ENCODE measurements at places on chromosomes 3 and 15. TPM values are rescaled to one million over a fixed set of nuclear protein-coding genes. Genes with fewer than 3 reads are reported as not detected.
A peak's percentile ranks its signal among the peaks of the same experiment; 100 is the strongest.

DNA sequence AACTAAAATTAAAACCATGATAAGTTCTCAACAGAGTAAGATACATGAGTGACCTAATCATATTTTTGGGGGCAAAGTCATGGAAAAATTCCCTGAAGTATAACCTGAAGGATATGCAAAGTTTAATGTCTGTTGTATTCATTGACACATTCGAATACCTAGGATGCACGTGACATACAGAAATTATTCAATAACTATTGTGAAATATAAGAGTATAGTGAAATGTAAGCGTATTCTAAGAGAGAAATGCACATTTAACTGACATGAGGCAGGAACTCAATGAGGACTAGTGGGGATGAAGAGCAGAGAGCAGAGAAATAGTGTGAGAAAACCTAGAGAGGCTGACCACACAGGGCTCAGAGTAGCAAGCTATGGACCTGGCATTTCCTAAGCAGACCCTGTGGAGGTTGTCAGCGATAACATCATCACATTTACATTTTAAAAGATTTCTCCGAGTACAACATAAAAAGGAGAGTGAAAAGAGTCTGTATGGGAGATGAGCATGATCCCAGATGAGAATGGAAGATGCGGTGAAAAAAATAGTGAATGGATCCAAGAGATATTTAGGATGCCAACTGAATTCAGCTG, 588.8 kb downstream of the MAGI1 start:
- DNase-seq = no peak

- DNase-seq = no peak
Measured at GRCh38 chr3:119276680-119277079, 17.5 kb upstream of the ARHGAP31 start.

- DNase-seq = peak; percentile 68
Measured at GRCh38 chr15:98402486-98402885, 245.9 kb upstream of the IGF1R start.

DNA sequence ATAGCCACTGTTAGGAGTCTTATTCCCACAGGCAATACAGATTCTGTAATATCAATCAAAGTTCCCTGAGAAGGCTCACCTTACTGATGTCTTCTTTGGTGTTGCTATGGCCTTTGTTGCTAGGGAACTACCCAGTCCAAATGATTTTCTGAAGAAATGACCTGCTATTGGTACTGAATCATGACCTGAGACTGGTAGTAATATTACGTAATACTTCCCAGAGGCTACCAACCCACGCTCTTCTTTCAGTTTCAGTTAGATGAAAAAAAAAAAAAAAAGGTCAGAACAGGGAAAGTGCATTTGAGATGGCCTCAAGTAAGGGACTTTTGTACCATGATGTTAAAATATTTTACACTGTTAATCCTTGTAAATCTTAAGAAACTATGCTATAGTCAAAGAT, 1092.5 kb upstream of the EPHA6 start:
- DNase-seq = no peak

- DNase-seq = no peak
Measured at GRCh38 chr15:60328852-60329443, 68.8 kb downstream of the ANXA2 start.

DNA sequence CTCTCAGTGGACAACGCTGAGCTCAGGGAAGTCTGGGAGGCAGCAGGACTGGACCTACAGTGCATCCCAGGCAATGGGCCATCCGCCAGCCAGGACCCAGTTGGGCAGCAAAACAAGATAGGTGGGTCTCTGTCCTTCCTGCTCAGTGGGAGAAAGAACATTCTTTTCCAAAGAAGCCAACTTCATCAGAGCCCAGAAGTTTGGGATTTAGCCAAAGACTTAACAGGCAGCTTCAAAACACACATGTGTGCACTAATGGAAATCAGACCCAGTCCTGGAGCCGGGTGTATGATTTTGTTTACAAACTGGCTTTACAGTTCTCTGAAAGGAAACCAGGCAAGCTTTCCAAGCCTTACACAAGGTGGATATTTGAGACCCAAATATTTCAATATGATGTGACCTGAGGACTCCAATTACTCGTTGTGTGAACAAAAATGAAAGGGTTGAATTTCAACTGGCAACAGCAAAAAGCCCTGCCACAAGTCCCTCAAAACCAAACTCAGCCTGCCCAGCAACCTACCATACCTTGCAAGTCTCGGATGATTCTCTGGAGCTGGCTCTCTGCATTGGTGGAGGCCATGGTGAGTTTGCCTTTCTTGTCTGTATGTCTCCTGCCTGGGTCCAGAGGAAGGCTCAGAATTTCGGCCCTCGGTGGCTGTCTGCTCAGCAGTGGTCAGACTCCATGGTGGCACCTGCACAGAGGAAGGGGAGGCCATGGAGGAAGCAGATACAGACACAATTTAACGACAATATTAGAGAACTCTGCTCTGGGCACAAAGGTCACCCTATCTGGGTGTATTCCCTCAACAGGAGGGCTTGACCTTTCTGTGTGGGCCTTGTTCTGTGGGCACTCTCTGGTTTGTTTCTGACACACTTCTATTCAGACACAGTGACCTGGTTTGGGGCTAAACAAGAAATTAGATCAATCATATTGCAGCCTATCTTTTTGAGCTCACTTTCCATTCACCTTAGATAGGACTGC, 11.0 kb downstream of the FYCO1 start:
- DNase-seq = no peak

- no peak for DNase-seq
Measured at GRCh38 chr3:108474581-108474980, 35.8 kb downstream of the MYH15 start.

DNA sequence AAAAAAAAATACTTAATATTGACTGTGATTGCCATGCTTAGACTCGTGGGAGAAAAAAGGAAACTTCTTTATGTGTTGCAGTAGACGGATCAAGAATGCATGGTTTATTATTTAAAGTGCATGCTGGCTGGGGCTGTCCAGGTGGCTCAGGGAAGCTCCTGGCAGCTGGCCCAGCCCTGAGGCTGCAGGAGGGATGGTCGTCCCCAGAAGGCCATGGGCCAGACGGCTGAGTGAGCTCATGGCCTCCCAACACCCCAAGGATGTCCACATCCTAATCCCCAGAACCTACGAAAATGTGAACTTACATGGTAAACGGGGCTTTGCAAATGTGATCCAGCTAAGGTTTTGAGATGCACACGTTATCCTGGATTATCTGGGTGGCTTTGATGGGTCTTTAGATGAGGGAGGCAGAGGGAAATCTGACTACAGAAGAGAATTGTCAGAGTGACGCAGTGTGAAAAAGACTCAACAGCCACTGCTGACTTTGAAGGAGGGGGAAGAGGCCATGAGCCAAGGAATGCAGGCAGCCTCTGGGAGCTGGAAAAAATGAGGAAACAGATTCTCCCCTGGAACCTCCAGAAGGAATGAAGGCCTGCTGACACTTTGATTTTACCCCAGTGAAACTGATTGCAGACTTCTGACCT, 29.8 kb downstream of the ADAMTS17 start:
- DNase-seq = no peak

DNA sequence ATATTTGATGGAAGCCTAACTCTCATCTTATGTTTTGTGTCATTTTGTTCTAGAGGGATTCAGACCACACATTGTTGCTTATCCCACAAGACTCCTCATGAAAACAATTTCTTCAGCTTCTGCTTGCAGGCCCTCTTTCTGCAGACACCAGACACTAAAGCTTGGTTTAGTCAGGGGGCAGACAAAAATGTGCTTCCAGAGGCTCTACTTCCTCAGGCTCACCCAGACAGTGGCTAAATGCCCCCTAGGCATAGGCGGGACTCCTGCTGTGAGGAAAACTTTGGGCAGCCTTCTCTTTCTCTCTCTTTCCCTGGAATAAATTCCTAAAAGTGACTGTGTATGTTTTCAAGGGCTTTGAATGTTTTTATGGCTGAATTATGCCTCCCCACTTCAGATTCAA, 435.4 kb upstream of the ATP11B start:
- no peak for DNase-seq

- DNase-seq = no peak
Measured at GRCh38 chr15:72161361-72162132, 36.0 kb downstream of the GRAMD2A start.

DNA sequence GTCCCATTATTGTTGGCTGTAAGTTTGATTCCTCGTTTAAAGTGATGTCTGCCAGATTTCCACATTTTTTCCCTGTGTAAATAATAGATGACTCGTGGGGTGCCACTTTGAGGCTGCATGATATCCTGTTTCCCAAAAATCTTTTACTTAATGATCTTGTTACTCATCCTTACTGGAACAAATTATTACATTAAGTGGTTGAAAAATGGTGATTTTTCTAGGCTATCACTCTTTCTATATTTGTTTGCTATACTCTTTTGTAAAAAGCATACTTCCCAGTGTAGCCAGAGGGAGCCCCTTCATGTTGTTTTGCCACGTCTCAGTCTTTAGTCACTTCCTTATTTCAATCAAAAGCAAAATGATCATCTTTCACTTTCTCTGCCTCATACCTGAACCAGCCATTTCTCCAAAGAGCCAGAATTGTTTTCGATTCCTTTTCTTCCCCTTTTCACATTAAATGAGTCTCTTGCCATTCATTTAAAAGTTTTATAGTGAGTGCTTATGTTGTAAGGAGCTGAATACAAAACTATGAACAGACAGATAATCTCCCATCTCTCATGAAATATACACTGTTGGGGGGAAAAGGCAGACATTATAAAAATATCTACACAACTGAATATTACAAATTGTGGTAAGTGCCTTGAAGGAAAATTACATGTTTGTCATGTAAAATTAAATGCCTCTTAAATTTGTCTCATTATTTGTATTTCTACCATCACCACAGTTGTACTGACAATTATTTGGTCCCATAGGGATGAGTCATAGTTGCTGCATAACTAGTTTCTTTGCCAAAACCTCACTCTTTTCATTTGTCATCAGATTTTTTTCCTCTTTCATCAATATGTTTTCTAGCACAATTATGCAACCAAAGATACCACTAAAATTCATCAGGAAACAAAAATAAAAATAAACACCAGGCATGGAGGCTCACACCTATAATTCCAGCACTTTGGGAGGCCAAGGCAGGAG, 41.5 kb downstream of the ADGRG7 start:
- DNase-seq = no peak

DNA sequence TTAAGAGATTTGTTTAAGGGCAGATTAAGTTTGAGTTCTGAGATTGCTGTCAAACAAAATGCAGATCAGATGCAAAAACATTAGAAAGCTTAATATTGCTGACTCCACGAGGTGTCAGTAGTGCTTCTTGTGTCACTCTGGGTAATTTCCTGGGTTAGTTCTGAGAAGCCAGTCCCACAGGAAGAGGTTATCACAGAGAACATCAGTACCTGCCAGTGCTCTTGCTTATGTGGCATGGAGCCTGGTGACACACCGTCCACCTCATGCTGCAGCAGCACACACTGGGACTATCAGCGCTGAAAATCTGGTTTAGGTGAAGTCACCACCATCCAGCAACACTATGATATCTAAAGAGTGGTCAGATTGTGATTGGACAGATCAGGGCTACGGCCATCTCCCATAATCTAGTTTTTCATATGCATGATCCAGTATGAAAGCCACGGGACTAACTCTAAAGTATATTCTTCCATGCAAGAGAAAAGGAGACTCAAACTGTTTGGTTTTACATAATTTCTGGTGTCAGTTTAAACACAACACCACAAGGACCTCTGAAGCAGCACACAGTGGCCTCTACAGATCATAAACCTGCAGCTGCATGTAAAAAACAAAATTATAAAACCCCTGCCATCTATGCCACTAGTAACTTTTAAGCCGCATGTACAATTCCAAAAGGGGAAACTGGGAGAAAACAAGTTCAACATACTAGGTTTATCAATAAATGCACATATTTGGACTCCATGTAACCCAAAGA, 36.1 kb upstream of the MYO5C start:
- DNase-seq = no peak

GRCh38 chr15:34722439-34722836, 32.4 kb downstream of the GJD2 start:
- no peak for DNase-seq

DNA sequence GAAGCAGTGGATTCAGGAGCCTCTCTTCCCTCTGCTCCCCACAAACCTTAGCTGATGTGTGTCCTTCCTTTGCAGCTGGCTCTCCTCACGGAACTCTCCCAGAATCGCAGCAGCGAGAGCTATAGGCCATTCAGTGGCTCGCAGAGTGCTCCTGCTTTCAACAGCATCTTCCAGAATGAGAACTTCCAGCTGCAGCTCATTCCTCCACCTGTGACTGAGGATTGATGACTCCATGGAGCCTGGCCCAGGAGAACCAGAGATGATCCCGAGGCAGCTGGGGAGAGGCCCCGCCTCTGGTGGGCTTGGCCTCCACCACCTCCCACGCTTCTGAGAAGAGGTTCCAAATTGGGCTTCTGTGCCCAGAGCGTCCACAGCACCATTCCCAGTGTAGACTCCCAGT, 101.1 kb downstream of the C3orf70 start:
- DNase-seq = no peak

DNA sequence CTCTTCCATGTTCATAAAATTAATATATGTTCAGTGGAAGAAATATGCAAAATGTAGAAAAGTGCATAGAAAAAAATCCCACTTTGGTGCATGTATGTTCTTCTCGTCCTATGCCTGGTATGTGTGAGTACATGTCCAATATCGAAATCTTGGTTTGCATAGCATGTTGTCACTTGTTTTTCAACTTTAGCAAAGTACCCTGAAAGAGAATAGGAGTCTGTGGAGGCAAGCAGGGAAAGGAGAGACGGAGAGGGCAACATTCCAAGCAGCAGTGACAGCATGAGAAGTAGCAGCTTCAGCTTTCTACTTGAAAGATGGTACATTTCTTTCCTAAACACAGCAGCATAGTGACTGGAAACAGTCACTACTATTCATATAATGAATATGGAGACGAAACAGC, 56.8 kb upstream of the CACNA2D3 start:
- DNase-seq = no peak

- DNase-seq = peak; percentile 51
Measured at GRCh38 chr15:68375716-68376220, 56.2 kb downstream of the ITGA11 start.

HEG1 gene
- 102 TPM for total RNA-seq

CHCHD4 gene
- 18.1 TPM for total RNA-seq

FBXO22 gene
- 18.3 TPM for total RNA-seq

KNG1 gene
- total RNA-seq = not detected

ESYT3 gene
- 0.19 TPM for total RNA-seq

SUSD5 gene
- total RNA-seq = 0.26 TPM

SMCO1 gene
- total RNA-seq = not detected
